ENCODE measurements at places on chromosomes 4 and X. TPM values are rescaled to one million over a fixed set of nuclear protein-coding genes. Genes with fewer than 3 reads are reported as not detected.

Gene MAGEA10
- not detected for polyA plus RNA-seq

Gene SSX4B
- polyA plus RNA-seq: not detected

Gene ATP2B3
- 0.03 TPM for polyA plus RNA-seq

Gene XPNPEP2
- 0.07 TPM for polyA plus RNA-seq

Gene SSX4
- not detected for polyA plus RNA-seq

Gene SPANXB1
- not detected for polyA plus RNA-seq

Gene HTR2C
- polyA plus RNA-seq: not detected
